NCI-H1048 (cell line): ENCODE measurements at places on chromosomes 6 and 20.

- DNase-seq: no peak
These were observed 100.4 kb downstream of the TOX2 start for GRCh38 chr20:44014807-44015732.

GRCh38 chr20:16459019-16459700 is 114.1 kb downstream of the KIF16B start:
- DNase-seq: no peak

GRCh38 chr20:48265791-48266190 is 480.5 kb upstream of the SULF2 start:
- no peak for DNase-seq

GRCh38 chr6:165118736-165119135 is 190.7 kb downstream of the C6orf118 start:
- DNase-seq: no peak

GRCh38 chr6:160756871-160757270 is 54.8 kb downstream of the PLG start:
- no peak for DNase-seq

- no peak for DNase-seq
These were observed 182.5 kb upstream of the JARID2 start for GRCh38 chr6:15063253-15063853.

DNA sequence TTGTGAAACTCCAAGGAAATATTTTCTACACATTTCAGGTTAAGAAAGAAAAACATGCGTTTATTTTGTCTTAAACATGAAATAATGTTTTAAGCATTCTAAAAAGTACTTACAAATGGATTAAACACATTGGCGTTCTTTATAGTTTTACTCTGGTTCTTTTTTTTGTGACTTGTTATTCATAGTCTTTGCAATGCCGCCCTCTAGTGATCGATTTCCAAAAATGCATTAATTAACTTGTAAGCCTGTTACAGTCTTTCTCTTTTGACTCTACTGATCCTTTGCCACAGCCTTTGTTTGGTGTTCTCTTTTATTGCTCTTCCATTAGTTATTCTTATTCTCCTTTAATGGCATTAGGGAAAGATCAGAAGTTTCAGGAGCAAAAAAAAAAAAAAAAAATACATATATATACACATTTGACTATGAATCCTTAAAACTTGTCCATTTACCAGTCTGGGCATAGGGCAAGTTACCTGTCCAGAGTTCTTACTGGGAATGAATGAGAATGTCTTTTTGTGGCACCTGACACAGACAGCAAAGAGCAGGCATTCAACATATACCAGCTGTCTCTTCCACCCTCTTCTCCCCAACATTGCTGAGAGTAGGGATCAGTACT is 59.9 kb downstream of the MACROD2 start:
- no peak for DNase-seq
